ENCODE measurements at places on chromosomes 16 and 17.

DNA sequence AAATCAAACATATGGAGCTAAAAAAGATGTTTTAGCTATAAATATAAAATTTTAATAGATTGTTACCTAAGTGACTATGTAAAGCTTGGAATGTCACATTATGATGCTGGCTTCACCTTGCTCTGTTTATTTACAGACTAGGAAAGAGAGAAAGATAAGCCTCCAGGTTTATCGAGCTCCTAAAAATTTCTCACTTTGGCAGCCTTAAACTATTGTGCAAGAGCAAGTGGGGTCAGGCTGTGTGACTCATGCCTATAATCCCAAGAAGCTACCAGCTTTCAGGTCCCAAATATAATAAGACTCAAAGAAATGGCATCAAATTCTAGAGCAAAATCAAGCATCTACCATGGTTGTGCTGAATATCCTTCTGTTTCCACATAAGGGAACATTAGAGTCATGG is 34.3 kb upstream of the PRSS54 start:
- no peak for DNase-seq

DNA sequence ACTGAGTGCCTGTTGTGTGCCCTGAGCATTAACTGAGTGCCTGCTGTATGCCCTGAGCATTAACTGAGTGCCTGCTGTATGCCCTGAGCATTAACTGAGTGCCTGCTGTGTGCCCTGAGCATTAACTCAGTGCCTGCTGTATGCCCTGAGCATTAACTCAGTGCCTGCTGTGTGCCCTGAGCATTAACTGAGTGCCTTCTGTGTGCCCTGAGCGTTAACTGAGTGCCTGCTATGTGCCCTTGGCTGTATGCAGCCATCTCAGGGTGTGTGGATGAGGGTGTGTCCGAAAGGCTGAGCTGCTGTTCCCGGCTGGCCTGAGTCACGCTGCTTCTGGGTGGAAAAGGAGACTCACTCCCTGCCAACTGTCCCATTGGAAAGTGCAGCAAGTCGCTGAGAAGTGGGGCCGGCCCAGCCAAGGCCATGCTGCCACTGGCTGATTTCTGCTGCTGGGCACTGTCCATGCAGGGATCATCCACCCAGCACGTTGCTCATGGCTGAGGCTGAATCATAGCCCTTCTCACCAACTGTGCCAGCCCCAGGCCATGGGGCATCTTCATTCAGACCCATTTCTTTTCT is 113.8 kb downstream of the OR1D5 start:
- DNase-seq = no peak

DNA sequence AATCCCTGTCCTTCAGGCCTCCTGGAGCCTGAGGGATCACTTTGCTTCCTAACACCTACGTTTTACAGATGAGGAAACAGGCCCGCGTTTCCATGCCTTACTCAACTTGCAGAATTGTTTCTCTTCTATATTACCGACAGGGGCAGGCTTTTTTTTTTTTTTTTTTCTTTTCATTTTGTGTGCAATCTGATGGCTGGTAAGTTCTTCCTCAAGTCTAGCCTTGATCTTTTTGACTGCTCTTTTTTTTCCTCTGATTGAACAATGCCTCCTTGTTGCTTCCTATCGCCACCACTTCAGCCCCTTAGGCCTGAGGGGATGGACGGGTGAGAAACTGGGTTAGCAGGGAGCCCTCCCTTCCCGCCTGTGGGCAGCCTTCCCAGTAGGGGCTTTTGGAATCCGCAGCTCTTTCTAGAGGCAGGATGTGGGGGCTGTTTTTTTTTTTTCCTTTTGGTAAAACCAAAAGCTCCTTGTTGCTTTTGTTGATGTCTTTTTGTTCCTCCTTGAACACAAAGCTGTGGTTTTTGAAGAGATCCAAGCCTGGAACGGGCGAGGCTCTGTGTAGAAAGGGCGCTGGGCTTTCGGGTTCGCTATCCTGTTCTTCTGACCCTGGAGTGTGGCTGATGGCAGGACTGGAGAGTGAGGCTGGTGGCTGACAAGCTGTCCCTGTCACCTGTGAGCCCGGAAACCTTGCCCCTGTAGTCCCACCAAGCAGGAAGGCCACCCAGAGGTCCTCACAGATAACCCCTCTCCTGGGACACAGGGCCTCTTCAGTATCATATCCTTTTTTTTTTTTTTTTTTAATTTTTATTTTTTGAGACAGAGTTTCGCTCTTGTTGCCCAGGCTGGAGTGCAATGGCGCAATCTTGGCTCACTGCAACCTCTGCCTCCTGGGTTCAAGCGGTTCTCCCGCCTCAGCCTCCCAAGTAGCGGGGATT is 14.0 kb downstream of the LASP1 start:
- DNase-seq = peak; percentile 68

DNA sequence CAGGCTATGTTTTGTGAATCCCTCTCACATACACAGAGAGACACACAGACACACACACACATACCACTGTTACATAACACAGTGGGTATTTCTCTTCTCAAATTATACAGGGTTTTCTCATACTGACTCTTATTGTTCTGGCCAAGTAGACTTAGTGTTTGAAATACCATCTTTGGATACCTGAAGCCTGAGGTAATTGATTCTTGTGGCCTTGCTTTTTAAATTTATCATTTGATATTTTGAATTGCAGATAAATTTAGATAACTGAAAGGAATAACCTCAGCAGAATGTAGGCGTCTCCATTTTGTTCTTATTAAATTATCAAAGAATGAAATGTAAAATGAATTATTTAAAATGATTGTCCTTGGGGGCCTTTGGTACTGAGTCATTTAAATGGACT is 223.8 kb downstream of the LGALS9B start:
- DNase-seq = no peak

GRCh38 chr16:66926961-66927436 is 1.7 kb upstream of the RRAD start:
- DNase-seq = peak; percentile 70

Measured in lung (tissue), 17 donors.